ENCODE measurements at places on chromosomes 5 and 9.

DNA sequence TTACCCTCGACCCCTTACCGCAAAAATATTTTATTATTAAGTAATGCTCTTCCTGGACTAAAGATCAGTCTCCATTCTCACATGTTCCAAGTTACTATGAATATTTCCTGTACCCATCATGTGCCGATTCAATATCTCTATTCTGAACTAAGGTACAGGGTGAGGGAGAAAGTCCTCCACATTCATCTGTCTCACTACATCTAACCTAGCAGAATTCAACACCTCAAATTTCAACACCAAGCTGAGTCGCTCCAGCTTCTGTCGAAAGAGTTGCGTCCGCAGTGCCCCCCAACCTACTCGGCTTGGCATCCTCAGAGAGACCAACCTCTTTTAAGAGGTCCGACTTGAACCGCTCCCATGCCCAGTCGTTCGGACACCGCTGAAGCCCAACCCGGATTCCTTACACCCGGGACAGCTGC is 1.0 kb downstream of the CERT1 start:
- DNase-seq = peak; percentile 58

GRCh38 chr9:96174371-96174770 is 127.6 kb downstream of the HSD17B3 start:
- no peak for DNase-seq

DNA sequence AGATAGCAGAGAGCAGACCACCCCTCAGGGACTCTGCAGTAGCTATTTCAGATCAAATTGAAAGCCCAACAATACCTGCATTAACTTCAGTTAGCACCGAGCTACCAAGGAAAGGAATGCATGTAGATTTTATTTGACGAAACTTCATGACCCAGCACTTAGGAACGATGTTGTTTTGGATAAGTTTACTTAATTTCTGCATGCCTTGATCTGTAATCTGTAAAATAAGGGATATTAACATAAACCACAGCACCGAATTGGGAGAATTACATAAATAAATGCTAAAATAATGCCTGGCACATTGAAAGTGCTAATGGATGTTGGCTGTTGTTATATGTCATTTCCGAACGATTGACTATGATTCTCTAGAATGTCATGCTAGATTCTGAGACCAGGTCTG is 435.8 kb upstream of the CLINT1 start:
- DNase-seq = no peak

DNA sequence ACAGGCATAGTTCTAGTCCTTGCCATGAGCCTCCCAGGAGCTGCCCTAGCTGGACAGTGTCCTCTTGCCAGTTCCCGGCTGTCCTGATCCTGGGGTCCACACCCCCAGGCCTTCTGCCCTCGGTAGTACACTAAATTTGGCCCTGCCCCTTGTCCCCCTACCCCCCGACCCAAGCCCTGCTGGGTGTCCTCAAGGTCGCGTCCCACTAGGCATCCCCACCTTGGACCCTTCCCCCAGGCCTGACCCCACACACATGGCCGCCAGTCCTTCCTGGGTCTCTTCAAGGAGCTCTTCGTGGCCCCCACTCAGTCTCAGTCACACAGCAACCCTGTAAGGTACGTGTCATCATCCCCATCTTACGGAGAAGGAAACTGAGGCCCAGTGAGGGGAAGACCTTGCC is 40.0 kb upstream of the PHYKPL start:
- no peak for DNase-seq

GRCh38 chr5:143583409-143583808 is 179.9 kb upstream of the NR3C1 start:
- no peak for DNase-seq

GRCh38 chr5:135916638-135917263 is 21.1 kb upstream of the IL9 start:
- no peak for DNase-seq

DNA sequence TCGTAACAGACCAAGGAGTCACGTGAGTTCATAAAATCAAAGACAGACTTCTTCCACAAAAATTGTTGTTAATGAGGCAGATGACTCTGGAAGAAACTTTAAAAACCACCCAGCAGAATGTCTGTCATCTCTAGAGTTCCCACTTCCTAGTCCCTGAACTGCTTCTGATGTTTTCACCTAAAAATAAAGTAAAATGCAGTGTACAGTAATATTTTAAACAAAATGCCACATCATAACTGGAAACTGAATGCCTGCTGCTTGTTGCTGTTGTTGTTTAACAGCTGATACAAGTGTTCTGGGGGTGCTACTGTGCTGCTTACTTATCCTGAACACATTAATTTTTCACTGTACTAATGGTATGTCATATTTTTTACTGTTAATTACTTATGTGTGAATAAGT is 577.2 kb downstream of the MTRR start:
- no peak for DNase-seq
